ENCODE measurements at places on chromosomes 1 and 21.

GRCh38 chr21:21614966-21615365, 616.8 kb downstream of the NCAM2 start:
- no peak for DNase-seq

- DNase-seq: no peak
These were observed 36.3 kb downstream of the ACTL8 start for GRCh38 chr1:17791480-17791879.

DNA sequence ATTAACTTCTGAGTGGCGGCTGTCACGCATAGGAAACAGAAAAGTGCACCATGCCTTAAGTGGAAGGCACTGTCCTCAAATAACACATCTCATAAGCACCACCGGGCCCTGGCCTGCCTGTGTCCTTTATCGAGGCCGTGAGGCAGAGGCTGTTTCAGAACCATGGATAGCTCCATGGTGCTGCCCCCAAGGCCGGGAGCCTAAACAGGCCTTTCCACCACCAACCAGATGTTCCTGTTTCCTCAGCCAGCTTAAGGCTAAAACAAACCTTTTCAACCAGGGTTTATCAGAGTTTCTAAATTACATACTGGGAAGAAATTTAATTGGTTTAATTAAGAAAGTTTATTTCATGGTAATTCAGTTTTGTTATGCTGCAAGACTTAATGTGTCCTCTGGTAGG, 114.4 kb downstream of the DMRTA2 start:
- DNase-seq: no peak

DNA sequence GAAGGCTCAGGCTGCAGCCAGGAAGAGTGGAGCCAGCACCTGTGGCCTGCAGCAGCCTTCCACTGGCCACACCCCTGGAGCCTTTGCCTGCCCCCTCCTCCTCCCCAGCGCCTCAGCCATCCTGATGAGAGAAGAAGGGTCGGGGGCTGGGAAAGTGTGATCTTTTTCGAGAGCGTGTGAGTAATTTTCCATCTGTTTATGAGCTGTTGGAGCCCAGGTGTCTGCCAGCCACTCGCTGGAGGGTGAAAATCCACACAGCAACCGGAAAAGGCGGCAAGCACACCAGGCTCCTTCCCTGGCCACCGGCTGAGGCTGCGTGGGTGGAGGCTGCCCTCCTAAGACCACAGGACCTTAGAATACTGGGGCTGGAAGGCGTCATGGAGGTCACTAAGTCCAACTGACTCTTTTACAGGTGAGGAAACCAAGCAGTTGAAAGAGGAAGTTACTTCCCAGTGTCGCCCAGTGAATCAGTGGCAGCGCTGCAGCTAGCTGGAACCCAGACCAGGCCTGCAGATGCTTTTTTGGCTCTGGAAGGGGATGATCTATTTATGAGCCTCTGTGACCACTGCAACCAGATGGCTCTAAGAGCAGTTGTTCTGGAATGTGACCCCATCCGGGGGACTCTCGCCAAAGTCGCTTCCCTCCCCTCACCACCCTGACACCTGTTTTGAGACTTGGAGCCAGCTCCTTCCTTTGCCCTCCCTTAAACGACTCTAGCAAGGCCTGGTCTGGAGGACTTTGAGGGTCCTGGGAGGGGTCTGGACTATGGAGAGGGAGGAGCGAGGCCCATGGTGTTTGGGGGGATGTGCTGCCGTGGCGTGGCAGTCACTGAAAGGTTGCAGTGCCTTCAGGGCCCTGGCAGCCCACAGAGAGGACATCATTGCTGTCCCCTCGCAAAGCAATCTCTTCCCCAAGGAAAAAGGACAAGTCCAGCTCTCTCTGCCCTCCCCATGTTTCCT, 54.5 kb downstream of the LGR6 start:
- DNase-seq: no peak

GRCh38 chr1:69185378-69185777, 382.3 kb upstream of the LRRC7 start:
- DNase-seq: no peak

- DNase-seq: no peak
These were observed 20.7 kb downstream of the TRIM33 start for GRCh38 chr1:114490274-114490693.

DNA sequence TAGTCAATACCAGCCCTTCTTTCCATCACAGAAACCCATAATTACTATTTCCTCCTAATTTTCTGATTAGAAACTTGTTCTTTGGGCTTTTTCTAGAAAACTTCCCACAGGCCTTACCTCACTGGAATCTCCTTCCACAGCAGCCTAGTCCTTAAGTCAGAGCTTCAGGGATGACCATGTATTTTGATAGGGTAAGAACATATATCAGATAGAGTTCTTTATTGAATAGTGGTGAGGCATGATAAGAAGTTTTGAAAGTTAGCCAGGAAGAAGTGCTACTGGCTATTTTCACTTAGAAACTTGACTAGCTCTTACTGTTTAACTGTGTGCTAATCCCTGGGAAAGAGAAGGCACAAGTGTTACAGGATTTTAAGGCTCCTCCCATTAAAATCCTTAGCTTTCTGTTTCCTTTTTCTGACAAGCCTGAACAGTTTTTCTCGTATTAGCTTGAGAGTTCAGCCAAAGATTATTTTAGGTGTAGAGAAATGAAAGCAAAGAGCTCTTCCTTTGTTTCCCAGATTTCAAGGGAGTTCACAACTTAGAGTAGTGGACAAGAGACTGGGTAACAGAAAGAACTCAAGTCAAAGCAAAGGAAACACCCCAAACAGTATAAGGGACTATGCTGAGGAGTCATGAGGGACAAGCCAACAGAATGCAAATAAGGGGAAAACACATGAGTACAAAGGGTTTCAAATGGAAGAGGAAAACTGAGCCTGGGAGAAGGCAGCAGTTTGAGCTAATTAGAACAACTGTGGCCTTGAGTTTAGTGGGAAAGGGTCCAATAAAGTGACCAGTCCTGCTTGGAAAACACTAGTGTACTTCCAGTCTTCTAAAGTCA, 37.2 kb upstream of the AIM2 start:
- DNase-seq: no peak

DNA sequence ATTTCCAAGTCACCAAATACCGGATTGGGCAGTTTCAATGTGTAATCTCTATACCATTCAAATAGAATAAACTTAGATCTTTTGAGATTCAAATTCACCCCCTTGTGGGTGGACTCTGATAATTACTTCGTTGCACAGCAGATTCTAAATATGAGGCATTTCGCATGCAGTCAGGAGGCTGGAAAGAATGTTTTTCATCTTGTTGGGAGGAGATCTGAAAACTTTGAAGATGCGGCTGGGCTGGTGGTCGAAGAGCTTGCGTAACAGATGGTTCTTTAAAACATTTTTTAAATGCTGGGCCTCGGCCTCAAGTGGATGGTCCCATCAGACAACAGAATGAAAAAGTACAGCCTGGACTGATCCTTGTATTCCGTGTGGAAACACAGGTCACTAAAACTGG, 10.4 kb downstream of the NR5A2 start:
- no peak for DNase-seq

DNA sequence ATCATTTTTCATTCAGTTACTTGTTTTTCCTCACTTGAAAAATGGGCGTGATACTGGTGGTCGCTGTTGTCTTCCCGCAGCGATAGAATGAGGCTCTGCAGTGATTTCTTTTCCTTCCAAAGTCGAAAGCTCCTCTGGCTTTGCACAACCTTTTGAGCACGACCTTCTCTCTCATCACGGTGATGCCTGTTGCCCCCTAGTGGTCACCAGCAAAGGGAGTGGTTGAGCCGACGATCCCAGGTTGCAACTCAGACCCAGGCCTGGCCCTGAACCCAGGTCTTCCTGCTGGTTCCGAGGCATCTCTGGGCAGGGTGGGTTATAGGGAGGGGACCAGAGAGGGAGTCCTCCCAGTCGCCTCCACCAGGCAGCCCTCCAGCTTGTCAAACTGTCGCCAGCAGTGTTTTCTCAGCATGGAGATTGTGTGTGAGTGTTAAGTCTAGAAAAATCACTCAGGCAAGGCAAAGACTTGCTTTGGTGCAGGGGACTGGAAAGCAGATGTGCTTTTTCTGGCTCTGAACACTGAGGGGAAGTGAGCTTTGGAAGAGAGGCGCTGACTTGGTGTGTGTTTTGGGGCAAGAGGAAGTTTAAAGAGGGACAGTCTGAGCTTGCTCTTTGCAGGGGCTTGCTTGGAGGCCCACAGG, 285.3 kb downstream of the CAMTA1 start:
- DNase-seq: no peak

GRCh38 chr1:207463021-207463420, 8.9 kb downstream of the CR2 start:
- no peak for DNase-seq

DNA sequence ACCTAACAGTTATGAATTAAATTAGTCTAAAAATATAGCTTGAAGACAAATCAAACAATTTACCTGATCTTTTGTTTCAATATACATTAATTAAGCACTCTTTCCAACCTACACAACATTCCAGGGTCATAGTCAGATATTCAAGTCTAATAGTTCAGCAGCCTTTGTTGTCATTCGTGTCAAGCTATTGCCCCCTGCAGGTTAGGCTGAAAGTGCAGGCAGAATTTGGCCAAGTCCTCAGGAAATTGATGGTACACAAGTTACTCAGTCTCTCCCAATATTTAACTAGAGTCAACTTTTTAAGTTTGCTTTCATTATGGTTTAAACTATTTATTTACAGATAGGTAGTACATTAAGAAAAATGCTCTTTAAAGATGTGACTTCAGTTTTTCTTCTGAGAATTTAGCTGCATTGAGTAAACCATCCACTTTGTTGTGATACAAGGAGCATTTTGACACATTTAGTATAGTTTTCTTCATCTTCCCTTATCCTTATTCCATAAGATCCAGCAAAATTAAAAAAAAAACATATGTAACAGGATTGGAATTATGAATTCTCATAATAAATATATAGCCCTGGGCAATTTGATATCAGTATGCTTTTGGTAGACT, 130.3 kb upstream of the DPYD start:
- no peak for DNase-seq

DNA sequence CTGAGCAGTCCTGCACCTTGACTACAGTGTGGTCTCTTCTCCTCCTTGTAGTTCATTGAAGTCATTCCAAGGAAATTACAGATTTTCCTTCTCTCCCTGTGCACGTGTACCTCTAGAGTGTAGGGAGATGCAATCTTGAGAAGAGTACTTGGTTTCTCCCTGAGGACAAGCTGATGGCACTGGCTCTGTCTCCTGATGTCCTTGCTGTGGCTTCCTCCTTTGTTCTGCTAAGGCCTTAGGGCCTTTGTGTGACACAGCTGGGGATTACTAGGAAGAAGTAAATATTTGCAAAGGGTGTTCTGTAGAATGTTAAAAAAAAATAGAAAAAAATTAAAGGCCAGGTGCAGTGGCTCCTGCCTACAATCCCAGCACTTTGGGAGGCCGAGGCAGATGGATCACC, 66.2 kb upstream of the APOBEC4 start:
- no peak for DNase-seq

- DNase-seq: no peak
These were observed 16.7 kb downstream of the AMPD2 start for GRCh38 chr1:109636201-109636952.
